Neural crest cell (in vitro differentiated cells): ENCODE measurements at places on chromosomes 16 and 17. TPM values are rescaled to one million over a fixed set of nuclear protein-coding genes. Genes with fewer than 3 reads are reported as not detected.

- no peak for DNase-seq
These were observed 408.8 kb upstream of the ASIC2 start for GRCh38 chr17:33701910-33702309.

DNA sequence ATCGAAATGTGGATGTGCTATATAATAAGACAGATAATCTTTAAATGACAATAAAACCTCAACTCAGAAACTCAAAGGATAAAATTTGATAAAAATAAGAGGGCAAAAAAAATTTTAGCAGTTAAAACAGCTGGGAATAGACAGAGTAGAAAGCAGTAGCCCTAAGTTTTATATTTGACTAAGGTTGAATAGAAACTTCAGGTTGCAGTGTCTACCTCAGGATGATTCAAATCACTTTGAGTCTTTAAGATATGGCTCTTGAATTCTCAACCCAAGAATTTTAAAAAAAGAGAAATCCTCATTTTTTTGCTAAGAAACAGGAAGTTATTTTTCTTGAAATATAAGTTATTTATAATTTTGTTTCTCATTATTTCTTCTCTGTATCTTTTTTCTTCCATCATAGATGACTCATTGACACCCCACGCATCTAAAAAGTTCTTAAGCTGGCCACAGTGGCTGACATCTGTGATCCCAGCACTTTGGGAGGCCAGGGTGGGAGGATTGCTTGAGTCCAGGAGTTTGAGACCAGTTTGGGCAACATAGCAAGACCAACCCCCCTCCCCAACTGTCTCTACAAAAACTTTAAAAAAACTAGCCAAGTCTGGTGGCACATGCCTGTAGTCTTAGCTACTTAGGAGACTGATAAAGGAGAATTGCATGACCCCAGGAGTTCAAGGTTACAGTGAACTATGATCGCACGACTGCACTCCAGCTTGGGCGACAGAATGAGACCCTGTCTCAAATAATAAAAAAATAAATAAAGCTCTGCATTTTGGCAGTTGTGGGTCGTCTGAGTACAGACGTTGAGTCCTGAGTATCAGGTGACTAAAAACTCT, 23.9 kb downstream of the NFAT5 start:
- no peak for DNase-seq

- no peak for DNase-seq
These were observed 64.2 kb upstream of the KIFC3 start for GRCh38 chr16:57866529-57866918.

DNA sequence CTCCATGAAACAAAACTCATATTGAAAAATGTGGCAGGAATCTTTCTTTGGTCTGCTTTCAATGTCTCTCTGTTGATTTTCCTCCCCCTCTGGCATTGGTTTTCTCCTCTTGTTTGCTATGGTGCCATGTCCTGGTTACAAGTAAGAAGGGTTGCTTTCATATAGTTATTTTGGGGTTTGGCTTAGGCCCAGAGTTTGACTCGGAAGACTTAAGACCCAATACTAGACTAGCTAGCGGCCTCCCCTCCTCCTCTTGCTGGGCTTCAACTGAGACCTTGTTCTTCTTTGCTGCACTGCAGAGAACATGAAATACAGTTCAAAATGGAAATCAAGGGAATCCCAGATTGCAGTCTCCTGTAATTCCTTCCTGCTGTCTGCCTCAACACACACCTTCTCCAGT, 30.0 kb upstream of the CLEC18A start:
- DNase-seq = no peak

DNA sequence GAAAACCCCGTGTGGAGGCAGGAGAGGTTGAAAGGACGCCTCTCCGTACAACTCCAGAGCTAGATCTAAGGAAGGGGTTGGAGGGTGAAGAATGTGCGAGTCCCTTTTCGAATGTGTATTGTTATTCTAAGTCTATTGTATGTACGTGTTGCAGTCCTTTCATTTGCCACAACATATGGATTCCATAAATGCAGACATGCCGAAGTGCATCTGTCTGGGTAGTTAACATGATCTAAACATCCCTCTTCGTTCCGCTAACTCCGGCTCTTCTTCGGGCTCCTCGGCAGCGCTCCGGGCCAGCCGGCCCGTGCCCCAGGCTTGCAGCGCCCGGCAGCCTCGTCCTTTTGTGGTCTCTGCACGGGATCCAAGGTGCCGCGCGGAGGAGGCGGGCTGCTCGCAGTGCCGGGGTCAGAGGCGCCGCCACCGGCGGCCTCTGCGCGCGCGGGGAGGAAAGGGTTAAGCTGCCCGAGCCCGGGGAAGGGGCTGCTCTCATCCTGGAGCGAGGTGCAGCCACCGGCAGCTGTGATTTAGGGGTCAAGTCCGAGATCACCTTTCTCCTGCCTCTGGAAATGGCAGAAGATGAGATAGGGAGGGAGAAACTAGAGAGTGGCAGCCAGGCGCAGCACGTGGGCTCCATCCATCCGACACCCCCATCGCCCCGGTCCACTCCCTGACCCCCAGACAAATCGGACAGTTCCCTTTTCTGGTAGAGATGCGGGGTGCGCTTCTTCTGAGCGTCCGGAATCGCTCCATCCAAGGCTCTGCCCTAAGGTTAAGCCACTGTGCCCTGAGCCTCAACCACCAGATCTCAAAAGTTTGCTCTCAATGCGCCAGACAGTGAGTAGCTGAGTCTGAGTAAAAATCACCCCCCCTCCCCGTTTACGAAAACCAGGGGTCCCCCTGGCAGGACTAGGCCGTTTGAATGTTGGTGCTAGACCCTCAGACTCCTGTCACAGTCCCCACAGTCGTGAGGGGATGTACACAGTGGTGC, 15.1 kb upstream of the ZFHX3 start:
- peak; percentile 47 for DNase-seq

DNA sequence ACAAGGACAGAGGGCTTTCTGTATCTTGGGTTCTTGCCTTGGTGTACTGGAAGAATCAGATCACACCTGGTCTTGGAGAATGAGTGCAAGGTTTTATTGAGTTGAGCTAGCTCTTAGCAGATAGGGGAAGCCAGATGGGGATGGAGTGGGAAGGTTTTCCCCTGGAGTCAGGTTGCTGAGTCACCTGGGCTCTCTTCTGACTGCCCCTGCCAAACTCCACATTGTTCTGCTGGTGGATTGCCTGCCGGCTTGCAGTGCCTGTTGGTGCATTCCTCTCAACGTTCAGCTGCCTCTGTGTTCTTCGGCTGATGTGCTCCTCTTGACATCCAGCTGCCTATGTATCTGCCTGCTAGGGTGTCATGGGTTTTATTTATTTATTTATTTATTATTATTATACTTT, 1431.1 kb downstream of the CDH8 start:
- DNase-seq = no peak

MYH11 gene
- 0.05 and 0.09 TPM in 2 replicates for total RNA-seq

GRCh38 chr16:12703935-12704334, 99.8 kb downstream of the CPPED1 start:
- no peak for DNase-seq

DNA sequence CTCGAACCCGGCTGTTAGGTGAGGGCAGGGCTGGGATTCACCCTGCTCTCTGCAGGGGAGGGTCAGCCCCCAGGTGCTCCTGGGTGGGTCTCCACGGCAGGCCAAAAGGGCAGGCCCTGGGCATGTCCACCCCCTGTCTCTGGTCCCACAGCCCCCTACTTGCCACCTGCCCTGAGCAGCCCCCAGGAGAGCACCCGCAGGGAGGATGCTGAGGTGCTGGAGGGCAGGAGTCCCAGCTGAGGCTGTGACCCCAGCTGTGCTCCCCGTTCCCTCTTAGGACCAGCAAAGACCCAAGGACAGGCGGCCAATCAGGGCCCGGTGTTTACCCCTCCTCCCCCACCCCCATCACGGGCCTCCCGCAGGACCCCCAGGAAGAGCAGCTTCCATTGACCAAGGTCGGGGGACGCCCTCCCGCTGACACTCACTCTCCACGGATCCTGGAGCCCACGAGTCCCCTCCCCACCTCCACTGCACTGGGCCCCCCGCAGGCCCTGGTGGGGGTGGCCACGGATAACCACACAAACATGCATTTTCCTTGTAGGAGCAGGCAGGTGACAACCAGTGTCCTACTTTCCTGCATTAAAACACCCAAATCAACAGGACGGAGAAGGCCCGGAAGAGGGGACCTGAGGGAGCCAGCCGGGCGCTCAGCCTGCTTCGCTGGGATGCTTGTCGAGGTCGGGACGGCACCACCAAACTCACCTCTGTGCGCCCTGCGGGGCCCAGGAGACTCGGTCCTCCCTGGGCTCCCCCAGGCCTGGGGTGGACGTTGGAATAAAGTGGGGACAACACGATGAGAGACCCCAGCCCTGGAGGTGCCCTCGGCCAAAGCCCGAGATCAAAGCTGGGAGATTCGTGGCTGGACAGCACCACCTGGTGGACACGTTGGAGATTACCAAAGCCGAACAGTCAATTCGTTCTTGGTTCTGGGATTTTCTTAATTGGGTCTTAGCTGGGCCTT, 22.5 kb upstream of the ENPP7 start:
- peak; percentile 79 for DNase-seq

SKAP1 gene
- 0.49 TPM in 1 of 2 replicates, not detected in the other for total RNA-seq

- DNase-seq = no peak
These were observed 266.0 kb downstream of the PARN start for GRCh38 chr16:14364112-14364385.

ACD gene
- 39.3 and 39.8 TPM in 2 replicates for total RNA-seq

DNA sequence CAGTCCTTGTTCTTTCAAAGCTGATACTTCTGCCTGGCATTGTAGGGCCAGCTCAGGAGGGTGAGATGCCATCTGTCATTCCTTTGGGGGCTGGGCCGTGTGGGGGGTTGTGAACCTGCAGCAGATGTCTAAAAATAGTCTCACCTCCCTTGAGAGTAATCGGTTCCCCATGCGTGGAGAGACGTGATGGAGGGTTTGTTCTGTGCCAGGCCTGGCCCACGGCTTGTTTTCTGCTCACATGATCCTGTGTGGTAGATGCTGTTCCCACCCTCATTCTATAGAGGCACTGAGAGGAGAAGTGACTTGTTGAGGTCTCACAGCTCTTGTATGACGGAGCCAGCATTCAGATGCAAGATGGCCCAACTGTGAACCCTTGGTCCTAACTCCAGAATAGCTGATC, 4.6 kb downstream of the IRF8 start:
- DNase-seq = no peak

GRCh38 chr16:49592546-49593423, 219.2 kb downstream of the C16orf78 start:
- DNase-seq = peak; percentile 45

RND2 gene
- 15.3 and 17.8 TPM in 2 replicates for total RNA-seq

FNDC8 gene
- not detected in 2 replicates for total RNA-seq

NEUROD2 gene
- total RNA-seq = not detected in 2 replicates

GRCh38 chr17:42329025-42329976, 41.0 kb downstream of the STAT5A start:
- peak; percentile 22 for DNase-seq

GRCh38 chr17:33288954-33289353, 4.1 kb downstream of the ASIC2 start:
- no peak for DNase-seq

DNA sequence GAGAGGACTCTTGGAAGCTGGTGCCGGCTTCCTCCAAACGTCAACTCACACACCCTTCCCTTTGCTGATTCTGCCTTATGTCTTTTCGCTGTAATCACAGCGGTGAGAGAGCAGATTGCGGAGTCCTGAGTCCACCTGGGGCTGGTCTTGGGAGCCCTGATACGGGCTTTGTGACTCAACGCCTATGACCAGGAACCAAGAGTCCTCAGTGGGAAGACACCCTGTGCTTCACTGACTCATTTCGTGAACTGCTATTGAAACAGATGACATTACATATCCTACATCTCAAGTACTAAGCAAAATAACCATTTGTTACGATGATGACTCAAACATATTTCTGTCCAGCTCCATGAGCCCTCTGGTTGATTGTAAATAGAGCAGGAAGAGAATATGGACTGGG, 90.7 kb upstream of the CREBBP start:
- DNase-seq = no peak
